ENCODE measurements at places on chromosomes 16 and 17.

DNA sequence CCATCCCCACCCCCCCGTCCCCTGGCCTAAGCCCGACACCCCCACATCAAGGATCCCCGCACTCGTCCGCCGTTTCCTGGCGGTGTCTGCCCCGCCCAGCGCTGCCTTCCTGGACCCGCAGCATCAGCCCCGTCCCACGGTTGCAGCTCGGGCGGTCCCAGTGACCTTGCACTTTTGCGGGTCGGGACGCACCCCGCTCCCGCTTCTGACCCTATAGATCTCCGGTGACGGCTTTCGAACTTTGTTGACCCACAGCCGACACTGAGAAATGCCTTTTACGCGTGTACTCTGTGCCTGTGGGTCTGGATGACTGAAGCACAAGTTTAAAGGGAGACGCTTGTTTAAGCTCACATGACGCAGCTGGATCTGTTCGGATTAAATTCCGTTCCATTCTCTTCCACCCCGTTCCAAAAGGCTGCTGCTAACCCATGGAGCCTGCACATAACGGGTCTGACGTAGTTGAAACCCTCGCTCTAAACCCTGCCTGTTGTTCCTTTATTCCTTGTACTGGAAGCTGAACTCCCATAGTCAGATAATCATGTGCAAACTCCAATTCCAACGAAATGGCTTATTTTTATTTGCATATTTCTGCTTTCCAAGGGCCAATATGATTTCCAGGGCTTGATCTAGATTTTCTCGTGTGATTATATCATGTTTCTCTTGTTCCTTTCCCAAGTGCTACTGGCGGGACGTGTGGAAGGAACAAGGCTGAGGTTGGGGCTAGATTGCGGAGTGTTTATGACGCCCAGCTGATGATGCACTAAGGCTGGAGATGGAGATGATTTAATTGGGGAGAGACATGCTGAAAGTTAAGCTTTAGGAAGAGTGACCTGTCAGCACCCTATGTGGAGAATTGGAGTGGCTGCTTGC lies 834 bp downstream of the FLYWCH1 start:
- no peak for DNase-seq

DNA sequence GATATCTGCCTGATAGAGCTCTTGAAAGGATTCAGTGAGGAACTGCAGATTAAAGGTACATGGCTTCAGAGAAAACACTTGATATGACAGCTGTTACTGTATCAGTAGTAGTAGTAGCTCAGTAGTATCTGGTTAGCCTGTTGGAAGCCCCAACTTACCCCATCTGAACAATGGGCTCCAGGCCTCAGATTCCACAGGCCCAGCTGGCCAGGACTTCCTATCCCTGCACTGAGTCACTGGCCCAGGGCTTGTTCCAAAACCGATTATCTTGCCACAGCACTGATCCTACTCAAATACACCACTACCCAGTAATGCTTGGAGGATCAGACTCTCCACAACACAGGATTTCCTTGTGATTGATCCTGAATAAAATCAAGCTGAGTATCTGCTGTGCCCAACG lies 32.6 kb downstream of the DCUN1D3 start:
- no peak for DNase-seq

GRCh38 chr17:55510986-55511721 lies at the start of gene SMIM36:
Gene SMIM36, minus strand, starts transcription at chr17:55511452.
- DNase-seq, result no peak

DNA sequence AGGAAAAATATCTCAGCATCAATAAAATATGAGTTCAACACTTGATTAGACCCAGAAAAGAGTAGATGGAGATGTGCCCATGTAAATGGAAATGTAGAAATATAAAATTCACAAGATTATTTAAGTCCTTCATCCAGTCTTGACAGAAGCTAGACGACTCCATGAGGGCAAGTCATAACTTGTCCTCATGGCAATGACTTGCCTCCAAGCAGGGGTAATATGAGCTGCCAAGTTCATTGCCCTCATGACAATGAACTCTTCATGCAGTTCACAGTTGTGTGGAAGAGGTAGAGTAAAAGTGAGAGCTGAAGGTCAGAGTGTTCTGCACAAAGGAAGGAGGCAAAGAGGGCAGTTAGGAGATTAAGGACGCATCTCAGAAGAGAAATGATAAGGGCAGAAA lies 22.3 kb downstream of the CDH11 start:
- no peak for DNase-seq

DNA sequence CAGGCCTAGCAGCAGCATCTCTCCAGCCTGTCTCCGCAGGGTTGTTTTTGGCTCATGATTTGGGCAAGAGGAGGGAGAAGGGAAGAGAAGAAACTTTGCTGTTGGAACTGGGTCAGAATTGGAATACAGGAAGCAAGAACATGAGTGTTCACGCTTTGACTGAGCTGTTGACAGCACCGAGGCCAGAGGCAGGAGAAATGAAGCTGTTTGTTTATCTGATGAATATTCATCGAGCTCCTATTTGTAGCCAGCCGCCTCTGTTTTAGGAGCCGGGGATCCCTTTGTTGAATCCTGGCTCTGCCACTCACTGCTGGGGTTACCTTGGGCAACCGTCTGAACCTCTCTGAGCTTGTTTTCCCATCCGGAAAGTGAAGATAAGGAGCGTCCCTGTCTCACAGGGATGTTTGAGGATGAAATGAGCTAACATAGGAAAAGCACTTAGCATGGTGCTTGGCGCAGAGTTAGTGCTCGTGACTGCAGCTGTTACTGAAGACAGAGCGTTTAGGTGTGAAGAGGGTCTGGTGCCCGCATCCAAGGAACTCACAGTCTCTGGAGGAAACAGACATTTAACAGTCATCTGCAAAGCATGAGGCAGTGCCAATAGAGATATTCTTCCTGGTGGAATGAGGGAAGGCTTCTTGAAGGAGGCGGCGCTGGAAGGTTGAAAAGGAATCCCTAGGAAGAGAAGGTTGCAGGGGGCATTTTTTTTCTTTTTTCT lies 29.2 kb downstream of the RAP1GAP2 start:
- DNase-seq, result no peak

- no peak for DNase-seq
These were observed 86.9 kb downstream of the MRM3 start for GRCh38 chr17:869086-869485.

- no peak for DNase-seq
These were observed 4.5 kb downstream of the SAMD14 start for GRCh38 chr17:50125420-50125997.

DNA sequence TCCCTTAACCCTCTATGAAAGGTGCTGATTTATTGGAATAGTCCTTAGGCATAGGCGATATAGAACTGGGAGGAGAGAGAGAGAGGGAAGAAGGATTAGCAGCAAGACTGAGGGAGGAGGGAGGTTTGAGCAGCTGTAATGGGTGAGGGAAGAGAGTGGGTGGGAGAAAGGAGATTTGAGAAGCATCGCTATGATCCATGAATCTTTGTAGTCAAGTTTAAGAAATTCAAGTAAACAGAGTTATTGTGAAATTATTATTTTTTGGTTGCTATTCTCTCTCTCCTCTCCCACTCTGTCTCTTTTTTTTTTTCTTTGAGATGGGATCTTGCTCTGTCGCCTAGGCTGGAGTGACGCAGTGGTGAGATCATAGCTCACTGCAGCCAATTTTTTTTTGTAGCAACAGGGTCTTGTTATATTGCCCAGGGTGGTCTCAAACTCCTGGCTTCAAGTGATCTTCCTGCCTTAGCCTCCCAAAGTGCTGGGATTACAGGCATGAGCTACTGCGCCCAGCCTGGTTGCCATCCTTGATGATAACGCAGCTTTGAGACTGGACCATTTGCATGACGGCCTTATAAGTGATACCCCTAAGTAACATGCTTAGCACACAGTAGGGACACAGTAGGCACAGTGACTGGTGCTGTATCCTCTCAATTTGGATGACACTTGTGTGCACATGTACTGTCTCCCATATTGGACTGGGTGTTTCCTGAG lies 21.0 kb upstream of the TNS4 start:
- no peak for DNase-seq

DNA sequence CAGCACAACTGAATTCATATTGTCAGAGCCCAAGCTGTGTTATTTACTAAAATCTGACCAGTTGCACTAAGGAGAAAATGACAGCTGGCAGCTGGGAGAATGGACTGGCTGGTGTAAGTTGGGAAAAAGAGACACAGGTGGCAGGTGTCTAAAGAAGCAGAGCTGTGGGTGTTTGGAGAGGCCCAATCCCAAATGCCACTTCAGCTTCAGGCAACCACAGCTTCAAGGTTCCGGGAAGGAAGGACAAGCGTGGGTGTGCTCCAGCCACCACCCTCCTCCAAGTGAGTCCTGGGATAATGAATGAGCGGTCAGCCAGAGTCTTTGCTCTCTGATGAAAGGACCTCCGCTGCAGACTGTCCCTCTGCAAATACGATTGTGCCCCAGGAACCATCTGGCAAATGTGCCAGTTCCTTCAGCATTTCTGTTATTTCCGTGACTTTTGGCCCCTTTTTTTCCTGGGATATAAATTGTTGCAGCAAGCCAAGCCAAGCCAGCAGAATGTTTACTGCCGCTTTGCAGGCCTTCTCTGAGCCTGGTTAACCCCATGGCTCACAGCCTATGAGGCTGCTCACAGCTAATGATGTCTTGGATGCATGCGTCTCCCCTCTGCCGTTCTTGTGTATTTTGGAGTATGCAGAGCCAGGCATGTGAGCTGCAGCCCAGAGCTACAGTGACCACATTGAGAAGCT lies 9.5 kb upstream of the RHBDL3 start:
- DNase-seq, result no peak

DNA sequence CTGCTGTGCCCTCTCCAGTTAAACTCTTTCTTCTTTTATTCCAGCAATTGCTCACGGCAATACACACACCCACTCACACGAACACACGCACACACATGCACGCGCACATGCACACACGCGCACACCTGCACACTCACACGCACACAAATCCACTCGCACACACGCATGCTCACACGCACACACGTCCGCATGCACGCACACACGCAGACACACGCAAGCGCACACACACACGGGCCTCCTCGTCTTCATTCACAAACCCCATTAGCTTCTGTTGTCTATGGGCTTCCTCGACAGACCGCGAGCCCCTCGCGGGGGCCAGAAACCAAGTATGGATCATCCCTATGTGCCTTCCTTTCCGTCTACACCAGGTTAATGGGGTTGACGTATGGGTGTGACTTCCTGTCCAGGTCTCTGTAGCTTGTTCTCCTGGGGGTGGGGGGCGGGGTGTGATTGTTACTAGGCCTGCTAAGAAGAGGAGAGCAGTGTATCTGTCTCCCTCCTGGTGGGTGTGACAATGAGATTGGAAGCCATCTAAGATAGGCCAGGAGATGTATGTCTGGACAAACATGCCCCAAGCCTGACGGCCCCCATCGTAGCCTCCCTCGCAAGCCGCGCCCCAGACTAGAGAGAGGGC lies 670 bp upstream of the CTF1 start:
- DNase-seq, result peak; percentile 21

GRCh38 chr16:74034862-74035261 lies 261.8 kb upstream of the PSMD7 start:
- DNase-seq, result no peak

Measured in activated gamma-delta T cell (primary cell).